ENCODE measurements at places on chromosomes 1 and 21.

DNA sequence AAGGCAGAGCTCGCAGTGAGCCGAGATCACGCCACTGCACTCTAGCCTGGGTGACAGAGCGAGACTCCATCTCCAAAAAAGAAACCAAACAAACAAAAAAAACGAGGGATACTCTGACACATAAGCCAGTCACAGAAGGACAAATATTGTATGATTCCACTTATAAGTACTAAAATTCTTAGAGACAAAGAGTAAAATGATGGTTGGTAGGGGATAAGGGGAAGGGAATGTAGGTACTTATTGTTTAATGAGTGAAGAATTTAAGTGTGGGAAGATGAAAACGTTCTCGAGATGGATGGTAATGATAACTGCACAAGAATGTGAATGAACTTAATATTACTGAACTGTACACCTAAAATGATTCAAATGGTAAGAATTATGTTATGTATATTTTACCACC is 66.7 kb upstream of the GUCA2A start:
- no peak for DNase-seq

DNA sequence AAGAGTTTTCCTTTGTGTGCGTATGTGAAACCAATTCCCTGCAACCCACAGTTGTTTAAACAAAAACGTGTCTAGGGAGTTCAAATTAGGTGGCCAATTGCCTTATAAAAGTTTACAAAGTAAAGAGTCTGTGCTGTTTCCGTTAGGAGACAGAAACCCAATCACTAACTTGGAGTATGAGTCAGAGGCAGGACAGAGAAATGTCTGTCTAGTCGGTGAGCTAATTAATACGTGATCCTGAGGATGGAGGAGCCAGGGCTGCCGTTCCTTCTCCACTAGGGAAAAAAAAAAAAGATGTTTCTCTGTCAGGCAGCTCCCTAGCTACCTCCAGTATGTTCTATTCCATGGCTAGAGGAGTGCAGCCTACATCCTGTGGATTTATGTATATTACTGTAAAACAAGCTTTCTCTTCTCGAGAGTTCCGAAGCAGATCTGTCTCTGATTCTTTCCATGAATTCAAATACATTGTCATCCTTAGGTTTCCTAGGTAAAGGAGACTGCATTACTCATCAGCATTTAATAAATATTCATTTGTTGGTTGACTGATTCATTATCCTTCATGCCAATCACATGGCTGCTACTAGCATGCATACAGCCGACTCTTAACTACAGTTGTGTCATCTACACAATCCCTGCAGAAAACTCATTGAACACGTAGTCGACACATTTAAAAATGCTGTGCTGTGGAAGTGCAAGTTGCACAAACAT is 430.6 kb downstream of the KIF26B start:
- no peak for DNase-seq

GRCh38 chr1:106846656-106847055 is 209.8 kb upstream of the PRMT6 start:
- no peak for DNase-seq

DNA sequence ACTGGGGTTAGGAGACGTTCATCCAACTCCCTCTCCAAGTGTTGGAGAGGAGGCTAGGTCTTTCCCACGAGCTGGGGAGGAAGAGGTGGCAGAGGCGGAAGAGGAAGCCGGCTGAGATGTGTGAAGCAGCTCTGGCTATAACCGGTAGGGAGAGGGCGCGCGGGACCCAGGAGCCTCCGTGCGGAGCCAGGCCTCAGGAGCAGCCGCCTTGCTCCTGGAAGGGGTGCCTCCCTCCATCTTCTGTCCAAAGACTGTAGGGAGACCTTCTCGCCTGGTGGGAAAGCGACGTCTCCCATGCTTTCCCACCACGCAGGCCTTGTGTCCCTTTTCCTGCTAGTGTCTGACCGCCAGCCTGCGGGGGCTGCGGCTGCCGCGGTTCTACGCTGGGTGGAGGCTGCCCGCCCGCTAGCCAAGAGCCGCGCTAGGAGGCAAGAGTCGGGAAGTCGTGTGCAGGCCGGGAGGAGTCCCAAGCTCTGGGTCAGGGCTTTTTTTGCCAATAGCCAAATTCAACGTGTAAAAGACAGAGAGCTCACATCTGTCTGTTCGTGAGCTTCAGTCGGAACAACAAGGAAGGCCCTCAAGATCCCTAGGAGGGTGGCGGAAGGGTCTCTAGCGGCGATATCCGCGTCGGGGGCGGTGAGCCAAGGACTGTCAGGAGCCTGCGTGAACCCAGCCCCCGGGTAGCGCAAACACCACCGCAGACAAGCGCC is 8.4 kb upstream of the NBPF11 start:
- DNase-seq = no peak

GRCh38 chr1:48439380-48439779 is 32.6 kb downstream of the SPATA6 start:
- no peak for DNase-seq

DNA sequence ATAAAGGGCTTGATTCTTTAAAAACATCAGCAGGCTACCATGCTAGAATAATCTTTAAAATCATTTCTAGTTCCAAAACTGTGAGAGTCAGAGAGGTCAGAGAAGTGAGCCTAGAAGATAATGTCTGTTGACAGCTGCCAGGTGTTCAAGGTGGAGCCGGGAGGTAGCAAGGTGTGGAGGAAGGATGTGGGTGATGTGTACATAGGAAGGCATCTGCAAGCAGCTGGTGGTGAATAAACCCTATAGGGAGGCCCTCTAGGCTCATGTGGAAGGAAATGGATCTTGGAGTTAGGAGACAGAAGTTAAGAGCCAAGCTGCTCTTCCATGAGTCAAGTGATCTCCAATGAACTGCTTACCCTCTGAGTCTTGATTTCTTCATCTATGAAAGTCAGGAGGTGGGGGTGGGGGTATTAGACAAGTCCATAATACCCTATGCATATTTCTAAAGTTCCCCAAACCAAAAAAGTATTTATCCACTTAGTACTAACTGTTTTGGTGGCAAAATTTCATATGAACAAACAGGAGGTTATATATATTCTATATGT is 266.3 kb downstream of the RHOU start:
- DNase-seq = no peak

- DNase-seq = no peak
These were observed 68.8 kb downstream of the FHAD1 start for GRCh38 chr1:15315815-15316214.
